ENCODE measurements at places on chromosomes 3 and 15.

- DNase-seq: no peak
Measured at GRCh38 chr3:174438501-174439145, 420.5 kb upstream of the NAALADL2 start.

DNA sequence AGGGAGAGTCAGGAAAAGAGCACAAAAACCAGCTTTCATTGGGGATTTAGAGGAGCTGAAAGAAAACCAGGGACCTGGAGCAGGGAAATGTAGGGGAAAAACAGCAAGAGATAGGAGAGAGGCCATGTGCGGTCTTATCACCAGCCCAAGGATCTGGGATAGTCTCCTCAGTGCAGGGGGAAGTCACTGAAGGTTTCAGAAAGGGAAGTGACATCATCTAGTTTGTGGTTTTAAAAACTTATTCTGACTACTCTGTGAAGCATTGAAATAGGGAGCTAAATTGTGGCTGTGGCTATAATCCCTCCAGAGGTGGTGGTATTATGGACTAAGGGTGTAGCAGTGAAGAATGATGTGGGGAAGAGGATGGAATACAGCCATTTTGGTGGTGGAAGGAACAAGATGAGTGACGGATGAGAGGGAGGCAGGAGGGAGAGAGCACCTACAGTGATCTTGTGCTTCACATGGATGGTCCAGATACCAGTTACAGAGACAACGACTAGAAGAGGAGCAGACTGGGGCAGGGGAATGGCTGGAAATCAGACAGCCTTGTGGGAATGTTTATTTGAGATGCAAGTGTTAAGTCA is 72.7 kb downstream of the HMG20A start:
- DNase-seq: no peak

DNA sequence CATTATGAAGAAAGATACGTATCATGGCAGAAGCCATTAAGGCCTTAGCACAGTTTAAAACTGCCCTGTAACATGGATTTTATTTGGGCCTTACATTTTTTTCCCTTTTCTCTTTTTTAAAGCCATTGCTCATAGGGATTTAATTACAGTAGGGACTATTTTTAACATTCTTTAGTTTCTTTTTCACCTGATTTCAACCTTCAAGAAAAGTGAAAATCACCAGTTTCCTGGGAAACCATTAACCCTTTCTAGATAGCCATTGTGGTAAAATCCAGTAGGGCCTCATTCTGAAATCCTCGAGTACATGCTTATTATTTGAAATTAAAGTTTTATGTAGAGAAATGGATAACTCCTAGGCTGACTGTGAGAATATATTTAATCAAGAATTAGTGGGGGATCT is 3.1 kb downstream of the SPRED1 start:
- DNase-seq: no peak

GRCh38 chr3:64342940-64343688 is 117.8 kb upstream of the PRICKLE2 start:
- no peak for DNase-seq

- no peak for DNase-seq
Measured at GRCh38 chr3:106176734-106177133, 307.9 kb upstream of the CBLB start.

DNA sequence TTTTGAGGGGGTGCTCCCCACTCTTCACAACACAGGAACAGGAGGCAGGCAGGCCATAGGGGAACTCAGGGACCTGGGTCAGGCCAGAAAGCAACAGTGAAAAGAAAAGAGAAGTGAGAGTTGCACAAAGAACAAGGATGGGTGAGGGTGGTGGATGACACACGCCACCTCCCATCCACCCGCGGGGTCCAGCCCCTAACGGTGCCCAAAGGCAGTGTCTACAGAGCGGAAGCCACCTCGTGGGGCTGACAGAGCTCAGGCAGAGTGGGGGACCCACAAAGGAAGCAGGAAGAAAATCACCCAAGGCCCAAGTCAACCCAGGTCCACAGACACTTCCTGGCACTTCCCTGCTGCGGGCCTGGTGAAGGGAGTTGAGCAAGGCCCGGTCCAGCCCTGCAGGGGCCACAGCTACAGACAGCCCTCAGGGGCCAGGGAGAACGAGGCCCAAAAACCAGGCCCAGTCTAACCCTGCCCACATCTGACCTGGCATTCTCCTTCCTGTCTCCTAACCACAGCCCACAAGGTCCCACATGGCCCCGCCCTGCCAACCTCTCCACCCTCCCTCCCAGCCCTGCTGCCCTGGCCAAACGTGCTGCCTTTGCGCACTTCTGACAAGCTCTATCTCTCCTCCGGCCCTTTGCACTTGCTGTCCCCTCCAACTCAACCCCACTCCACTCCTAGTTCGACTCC is 5.9 kb downstream of the NUP210 start:
- DNase-seq: no peak

GRCh38 chr15:82158811-82159210 is 103.7 kb downstream of the EFL1 start:
- DNase-seq: no peak

- no peak for DNase-seq
Measured at GRCh38 chr3:154250291-154250690, 74.0 kb downstream of the DHX36 start.

- DNase-seq: no peak
Measured at GRCh38 chr3:156396851-156397250, 158.1 kb downstream of the SSR3 start.

GRCh38 chr3:73716418-73716817 is 91.7 kb upstream of the PDZRN3 start:
- no peak for DNase-seq

DNA sequence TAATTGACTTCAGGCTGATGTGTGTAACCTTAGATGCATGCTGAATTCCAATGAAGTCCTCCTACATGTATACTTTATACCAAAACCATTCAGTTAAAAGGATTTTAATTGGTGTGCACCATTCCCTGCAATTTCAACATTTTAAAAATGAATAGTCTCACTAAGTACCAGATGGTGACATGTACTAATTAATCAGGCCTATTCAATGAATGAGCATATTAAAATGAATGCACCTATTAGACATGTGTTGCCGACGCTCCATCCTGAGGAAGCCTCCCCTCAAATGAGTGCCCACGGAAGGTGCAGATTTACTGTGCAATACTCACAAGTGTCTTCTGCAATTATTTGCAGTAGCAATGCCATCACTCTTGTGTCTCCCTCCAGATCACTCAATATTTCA is 124.7 kb upstream of the TSPAN3 start:
- DNase-seq: no peak

GRCh38 chr15:29120593-29121368 is 148.8 kb downstream of the NSMCE3 start:
- DNase-seq: no peak

DNA sequence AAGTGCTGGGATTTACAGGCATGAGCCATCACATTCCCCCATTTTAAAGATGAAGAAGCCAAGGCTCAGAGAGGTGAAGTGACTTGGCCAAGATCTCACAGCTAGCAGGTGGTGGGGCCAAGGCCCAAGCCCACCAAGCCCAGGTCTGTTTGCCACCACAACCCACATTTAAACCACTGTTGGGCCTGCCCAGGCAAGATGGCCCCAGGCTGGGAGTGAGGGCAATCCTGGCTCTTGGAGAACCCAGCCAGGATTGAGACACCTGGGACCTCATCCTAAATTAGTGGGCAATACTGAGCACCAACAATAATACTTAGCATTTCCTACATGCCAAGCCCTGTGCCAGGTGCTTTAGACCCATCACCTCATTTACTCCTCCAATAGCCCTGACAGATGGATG is 6.9 kb downstream of the IGDCC3 start:
- DNase-seq: no peak

- no peak for DNase-seq
Measured at GRCh38 chr15:27665002-27665401, 434.1 kb downstream of the OCA2 start.

- DNase-seq: no peak
Measured at GRCh38 chr3:60588806-60589205, 662.4 kb downstream of the FHIT start.

GRCh38 chr15:67021455-67021854 is 43.9 kb upstream of the SMAD3 start:
- no peak for DNase-seq

DNA sequence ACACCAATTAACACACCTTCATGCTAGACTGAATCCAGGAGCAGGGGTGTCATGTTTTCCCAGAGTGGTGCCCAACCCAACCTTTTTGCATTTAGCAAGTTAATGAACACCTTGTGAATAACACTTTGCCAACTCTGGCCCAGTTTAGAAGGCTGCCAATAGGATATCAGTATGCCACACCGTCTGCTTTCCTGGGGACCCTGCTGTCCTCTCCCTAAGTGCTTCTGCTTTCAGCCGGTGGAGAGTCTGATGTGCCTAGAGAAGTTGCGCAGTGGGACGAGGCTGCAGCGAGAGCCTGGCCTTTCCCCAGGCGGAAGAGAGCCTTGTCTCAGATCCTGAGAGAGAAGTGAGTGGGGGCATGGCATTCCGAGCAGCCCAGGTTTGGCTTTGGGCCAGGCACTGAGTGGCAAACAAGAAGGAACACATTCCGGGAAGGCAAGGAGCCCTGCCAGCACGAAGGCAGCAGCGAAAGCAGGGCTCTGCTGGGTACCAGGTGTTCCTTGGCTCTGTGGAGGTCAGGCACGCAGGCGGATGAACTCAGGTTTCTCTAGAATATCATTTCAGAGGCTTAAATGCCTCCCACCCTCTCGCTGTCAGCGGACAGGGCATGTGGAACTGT is 36.9 kb downstream of the SENP8 start:
- DNase-seq: peak; percentile 12

GRCh38 chr3:194296454-194297263 is 54.5 kb downstream of the CPN2 start:
- no peak for DNase-seq

DNA sequence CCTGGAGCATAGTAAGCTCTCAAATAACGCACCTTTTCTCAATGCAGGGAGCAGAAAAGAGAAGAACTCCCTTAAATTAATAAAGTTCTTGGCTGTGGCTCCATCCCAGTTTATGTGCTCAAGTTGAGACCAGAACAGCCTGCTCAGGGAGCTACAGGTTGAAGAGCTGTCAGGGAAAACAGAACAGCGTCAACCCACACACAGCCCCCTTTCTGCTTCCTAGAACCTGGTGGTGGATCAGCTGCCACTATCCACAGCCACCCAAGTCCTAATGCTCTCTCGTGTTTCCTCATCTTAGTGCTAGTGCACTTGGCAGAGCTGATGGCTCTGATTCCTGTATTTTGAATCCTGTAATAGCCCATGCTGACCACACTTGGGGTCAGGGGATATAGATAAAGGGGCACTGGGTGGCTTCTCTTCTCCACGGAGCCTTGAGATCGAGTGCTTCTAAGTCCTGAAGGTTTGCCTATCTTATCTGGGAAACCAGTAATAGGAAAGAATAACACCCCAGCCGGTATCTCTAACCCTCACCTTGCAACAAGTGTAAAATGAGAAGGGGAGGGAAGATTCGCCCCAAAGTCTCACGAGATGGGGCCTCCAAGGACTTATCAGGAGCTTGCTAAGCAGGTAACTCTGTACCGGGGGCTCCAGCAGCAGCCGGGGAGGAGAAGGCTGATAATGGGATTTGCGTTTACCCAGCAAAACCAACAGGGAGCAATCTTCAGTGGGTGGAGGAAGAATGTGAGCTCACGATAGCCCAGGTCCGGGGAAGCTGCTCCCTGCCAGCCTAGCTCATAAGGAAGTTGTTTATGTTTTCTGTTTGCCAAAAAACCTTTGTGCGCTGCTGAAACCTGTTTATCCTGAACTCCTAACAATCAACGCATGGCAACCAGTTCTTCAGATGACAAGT is 136.2 kb upstream of the ICE2 start:
- DNase-seq: no peak

DNA sequence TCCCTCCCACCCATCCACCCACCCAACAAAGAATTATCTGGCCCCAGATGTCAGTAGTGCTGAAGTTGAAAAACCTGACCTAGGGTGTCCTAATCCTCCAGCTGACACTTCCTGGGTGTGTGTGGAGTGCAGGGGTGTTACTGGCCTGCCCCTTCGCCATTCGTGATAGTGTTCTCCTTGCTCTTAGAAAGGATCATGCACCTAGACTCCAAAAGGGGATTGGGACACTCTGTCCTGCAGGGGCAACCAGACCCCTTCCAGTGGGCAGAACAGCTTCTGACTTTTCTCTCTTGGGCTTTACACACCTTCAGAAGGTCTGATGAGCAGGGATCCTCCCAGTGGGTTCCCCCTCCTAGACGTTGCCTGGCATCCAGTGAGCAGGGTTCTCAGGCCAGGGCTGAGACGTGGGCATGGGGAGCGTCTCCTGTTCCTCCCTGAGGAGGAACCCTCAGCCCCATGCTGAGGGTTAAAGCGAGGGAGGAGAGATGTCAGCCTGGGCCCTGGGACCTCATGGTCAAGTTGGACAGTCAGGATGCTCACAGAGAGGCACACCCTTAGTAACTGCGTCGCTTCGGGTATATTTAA is 75.0 kb downstream of the AAGAB start:
- DNase-seq: no peak

DNA sequence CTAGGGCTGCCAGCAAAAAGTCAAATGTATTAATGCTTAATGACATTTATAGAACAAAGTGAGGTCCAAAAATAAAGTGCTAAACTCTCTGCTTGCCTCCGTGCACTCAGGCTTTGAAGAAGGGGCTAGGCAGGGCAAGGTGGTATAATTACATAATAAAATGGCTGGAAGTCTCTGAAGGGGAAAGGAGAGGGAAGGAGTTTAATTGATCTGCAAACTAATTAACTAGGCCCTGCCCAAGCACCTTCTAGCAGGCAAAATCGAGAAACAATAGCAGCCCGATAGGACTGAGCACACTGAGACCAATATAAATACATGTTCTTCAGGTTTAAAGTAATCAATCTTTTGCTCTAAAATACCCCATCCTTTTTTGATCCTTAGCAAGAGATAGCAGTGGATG is 13.0 kb downstream of the DIS3L start:
- DNase-seq: no peak

DNA sequence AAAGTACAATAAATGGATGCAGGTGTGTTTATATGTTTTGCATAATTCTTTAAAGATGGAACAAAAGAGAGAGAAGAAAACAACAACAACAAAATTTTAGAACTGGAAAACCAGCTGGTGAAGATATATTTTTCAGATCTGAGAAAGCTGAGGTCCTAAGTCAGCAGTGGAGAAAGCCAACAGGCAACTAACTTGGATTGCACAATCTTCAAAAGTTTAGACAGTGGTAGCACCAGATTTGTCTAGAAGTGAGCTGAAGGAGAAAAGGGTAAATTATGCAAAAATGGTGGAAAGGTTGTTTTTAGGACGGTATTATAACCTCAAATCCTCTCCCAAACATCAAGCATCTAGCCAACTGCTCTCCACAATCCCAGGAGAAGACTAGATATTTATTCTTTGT is 17.0 kb downstream of the FGF12 start:
- no peak for DNase-seq

DNA sequence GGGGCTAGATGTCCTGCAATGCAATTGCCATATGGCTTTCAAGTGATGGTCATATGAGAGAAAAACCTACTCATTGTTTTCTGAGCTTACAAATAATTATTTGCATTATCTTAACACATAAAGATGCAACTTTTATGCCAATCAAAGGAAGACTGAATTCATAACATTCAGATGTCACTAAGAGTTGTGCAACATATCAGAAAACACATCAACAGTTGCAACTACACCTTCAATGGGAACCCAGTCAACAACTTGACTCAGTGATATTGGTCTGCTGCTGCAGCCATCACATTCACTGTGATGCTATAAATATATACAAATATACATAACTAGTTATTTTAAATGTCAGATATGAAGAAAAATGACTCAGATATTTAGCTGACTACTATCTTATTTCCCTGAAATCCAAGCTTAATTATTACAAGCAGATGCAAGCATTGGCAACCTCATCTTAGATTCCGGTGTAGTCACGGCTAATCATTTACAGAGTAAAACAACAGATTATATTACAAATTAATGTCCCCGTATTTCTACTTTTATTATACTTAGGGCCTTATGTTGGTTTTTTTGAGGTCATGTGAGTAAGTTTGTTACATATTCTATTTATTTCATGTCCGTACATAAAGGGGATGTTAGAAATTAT is 23.7 kb downstream of the CNTN3 start:
- DNase-seq: no peak

Measured in caudate nucleus (tissue), 63 donors.